ENCODE measurements at places on chromosomes 5 and 9.

DNA sequence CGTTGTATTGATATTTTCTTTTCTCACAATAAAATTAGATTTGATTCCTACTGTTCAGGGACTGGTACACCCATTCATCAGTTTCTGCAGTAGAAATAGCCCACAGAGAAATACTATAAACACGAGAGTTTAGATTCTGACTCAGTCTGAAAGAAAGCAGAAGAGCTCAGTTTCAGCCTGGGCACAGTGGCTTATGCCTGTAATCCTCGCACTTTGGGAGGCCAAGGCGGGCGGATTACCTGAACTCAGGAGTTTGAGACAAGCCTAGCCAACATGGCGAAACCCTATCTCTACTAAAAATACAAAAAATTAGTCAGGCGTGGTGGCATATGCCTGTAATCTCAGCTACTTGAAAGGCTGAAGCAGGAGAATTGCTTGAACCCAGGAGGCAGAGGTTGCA lies 8.6 kb downstream of the ITK start:
- no peak for DNase-seq

- DNase-seq: no peak
Observed at GRCh38 chr5:142007237-142007544, 5.6 kb downstream of the GNPDA1 start.

DNA sequence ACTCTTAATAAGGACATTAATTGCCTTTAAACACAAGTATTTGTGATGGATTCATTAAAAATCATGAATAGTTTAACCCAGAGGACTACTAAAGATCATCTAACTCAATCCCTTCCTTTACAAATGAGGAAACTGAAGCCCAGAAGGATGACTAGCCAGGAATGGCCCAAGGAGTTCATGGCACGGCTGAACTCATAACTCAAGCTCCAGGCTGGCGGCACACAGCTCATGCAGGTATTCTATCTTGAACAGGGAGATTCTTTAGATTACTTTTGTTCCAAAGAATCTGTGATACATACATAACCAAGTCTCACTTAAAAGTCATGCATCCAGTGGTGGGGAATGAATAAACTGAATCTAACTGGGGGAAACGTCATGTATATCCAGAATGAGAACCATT lies 495.5 kb downstream of the ACTL7B start:
- DNase-seq: no peak

- DNase-seq: no peak
Observed at GRCh38 chr9:18689921-18690320, 216.0 kb downstream of the ADAMTSL1 start.

GRCh38 chr9:120263836-120264235 lies 316.1 kb downstream of the CDK5RAP2 start:
- no peak for DNase-seq

DNA sequence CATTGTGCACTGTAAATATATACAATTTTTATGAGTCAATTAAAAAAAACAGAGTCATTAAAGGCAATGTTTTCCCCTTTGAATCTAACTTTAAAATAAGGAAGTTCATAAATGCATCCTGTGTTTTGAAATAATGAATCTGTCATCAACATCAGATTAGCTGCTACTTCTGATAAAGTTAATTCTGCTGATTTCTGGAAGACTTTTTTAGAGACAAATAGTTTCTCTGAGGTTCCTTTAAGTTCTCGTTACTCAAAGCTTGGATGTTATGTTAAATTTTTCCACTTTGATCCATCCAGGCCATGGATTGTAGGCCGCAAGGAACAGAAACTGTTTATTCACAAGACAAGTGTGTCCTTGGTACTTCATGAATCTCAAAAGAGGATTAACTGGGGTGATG lies 115.5 kb downstream of the CARTPT start:
- DNase-seq: no peak

DNA sequence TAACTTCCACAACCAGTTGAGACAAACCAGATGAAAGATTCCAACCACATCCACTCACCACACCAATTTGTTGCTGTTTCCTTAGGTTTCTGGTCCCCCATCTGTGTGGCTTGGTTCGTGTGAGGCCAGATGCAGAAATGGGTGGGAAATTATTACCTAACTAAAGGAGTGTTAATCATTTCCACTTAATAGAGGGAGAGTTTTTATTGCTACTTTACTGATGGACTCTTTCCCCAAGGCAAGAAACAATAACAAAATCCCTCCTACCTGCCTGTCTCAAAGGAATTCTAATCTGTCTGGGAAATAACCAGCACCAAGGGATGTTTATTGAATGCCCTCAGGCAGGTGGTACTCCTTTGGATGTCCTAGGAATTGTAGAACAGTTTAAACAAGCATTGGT lies 76.3 kb downstream of the TMEM167A start:
- DNase-seq: no peak

GRCh38 chr5:172973127-172973916 lies 10.2 kb upstream of the ATP6V0E1 start:
- no peak for DNase-seq

GRCh38 chr9:99762470-99762869 lies 59.2 kb upstream of the NR4A3 start:
- no peak for DNase-seq

DNA sequence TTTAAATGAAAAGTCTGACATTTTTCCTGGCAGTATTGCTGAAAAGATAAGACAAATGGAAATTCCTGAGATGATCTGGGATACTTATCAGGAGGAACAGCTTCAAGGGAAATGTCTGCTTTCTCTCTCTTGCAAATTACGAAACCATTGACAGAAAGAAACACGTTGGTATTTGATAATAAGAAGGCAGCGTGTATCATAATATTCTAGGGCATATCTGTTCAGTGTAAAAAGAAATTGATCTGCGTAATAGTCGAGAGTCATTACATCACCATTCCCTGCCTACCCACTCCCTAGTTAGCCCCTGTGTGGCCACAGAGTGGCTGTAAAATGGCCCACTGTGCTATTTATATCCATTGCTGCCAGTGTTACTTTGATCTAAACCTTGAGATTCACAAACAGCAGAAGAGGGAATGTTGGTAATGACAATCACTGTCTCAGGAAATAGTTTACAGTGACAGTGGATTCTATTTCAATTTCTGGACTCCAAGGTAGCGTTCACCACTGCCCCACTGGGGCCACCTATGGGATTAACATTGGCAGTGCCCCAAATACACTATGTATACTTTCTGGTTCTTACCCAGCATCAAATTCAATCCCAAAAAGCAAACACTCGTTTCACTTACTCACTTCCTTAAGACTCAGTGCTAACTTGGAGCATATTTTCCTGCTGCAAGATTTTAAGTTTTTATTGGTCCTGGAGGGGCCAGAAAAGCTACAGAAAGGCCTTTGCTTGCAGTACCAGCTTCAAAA lies 133.4 kb upstream of the GAS1 start:
- DNase-seq: no peak

GRCh38 chr5:170365011-170365410 lies 24.2 kb downstream of the KCNMB1 start:
- DNase-seq: no peak

DNA sequence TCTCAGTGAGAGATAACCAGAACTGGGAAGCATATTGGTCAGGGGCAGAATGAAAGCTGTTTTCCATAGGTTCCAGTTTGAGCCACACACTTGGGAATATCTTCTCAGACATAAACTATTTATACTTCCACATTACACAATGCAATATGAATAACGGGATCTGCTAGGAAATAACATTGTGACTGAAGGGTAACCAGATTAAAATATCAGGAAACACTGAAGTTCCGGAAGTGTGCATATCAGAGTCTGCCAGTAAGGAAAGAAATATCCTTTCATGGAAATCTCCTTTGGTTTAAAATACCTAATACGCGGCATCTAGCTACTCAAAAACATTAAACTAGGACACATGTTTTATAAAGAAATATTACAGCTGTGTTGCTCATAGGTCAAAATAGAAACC lies 56.3 kb downstream of the ST8SIA4 start:
- no peak for DNase-seq

DNA sequence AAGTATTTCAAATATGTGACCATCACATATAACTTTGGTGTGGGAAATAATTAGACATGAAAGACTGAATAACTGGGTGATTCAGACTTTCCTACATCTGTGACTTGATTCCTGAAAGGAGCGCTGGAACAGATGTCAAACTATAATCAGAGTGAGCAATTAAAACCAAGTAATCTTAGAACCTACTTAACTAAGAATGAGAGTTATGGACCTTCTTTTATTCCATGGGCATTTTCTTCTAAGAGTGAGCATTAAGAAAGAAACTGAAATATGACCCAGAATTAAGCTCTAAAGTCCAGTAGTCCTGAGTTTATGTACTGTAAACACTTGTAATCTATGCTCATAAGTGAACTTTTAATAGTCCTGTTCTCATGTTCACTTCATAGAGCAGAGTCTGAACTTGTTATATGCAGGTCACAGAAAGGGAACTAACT lies 68.4 kb downstream of the PAM start:
- DNase-seq: no peak

GRCh38 chr9:12908895-12909294 lies 134.1 kb downstream of the LURAP1L start:
- DNase-seq: no peak

- DNase-seq: no peak
Observed at GRCh38 chr9:1179366-1179765, 129.2 kb downstream of the DMRT2 start.

DNA sequence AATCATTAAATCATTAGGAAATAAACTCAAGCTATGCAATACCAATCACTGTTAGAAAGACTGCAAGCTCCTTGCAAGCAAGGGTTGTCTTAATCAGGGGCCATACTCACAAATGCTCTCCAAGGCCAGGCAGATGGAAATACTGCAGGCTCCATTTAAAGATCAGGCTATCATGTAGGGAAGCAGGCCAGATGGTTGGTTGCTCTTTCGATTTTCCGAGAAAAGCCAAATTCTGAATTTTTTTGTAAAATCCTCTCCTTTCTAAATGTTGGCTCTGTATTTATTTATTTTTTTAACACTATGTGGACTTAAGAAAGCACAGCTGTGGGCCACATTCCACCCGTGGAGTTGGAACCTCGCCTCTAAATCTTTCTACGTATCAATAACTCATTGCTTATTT lies 127.1 kb downstream of the GLIS3 start:
- DNase-seq: no peak

GRCh38 chr9:76213751-76214150 lies 180.5 kb downstream of the RFK start:
- DNase-seq: no peak

- no peak for DNase-seq
Observed at GRCh38 chr5:11030671-11031070, 269.6 kb upstream of the DAP start.

DNA sequence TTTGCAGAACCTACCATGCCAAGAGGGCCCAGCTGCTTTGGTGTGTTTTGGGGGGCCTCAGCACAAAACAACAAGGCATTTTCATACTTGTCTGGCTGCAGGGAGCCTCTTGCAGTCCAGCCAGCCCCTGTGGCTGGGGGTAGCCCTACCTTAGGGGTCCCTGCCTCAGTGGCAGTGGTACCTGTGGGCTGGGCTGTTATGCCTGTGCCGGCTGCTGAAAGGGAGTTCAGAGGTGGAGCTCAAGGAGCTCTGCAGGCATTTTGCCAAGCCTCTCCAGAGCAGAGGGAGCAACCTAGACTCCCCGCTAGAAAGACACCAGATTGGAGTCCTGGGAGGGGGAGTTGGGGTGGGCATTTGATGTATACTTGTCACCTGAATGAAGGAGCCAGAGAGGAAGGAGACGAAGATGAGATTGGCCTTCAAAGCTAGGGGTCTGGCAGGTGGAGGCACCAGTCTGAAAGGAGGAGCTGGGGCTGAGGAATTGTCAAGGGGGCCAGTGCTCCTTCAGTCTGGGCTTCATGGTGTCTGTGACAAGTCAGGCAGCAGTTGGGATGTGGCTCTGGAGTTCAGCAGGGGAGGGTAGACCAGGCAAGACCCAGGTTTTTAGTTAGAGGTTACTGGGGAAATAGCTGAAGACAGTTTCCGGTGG lies 1.5 kb downstream of the SHROOM1 start:
- no peak for DNase-seq

DNA sequence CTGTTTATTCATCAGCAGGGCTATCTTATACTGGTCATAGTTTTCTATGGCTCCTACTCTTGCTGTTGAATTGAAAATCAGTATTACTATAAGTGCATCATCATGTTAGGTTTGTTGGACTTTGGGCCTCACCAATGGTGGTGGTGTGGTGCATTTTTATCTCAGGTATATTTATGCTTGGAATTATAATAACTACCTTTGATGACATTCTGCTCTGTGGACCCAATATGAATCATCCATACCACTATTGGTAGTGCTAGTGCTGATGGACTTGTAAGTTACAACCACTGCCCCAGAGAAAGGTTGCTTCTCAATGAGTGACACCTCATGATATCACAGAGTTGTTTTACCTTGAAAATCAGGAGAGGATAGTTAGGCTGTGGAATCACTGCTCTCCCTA lies 28.0 kb downstream of the IL9 start:
- DNase-seq: no peak

GRCh38 chr5:151694035-151694485 lies 7.3 kb upstream of the SPARC start:
- DNase-seq: no peak

DNA sequence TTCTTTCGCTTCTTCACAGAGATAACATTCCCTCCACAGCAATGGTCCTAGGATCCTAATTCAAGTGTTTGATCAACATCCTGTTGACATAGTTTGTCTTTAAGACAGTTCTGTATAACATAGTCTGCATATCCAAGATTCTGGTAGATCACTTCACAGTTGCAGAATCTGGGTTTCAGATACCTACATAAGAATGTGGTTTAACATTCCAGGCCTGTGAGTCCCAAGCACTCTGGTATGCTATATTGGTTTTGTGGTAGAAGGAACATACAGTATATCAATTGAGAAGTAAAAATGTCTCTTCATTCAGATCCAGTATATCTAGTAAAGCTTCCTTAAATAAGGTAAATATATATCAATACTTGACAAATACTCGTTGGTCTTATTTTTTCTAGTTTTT lies 914.2 kb upstream of the CDH6 start:
- no peak for DNase-seq

- no peak for DNase-seq
Observed at GRCh38 chr9:37994639-37995347, 74.2 kb downstream of the SHB start.

DNA sequence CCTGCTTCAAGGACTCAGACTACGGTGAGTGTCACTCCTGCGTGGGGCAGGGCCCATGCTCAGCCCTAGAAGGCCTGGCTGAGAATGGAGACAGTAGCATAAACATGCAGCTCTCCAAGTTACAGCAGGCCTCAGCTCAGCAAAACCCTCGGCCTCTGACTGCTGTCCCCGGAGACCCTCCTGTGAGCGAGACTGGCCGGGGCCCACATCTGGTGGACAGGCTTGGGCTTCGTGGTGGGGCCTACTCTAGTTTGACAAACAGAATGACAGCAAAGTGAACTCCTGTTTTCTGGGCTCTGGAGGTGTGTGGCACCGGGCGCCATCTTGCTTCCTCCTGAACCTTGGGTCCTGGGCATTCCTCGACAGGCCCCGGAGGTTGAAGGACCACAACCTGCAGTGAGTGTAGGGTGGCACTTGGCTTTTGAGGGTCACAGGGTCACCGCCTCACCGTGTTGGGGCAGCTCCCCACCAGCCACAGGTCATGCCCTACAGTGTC lies 97.5 kb downstream of the PHF2 start:
- DNase-seq: no peak

- no peak for DNase-seq
Observed at GRCh38 chr5:6551287-6551954, 81.4 kb downstream of the NSUN2 start.

All from stimulated activated CD8-positive, alpha-beta memory T cell treated with anti-CD3 and anti-CD28 coated beads, Interleukin-15, amount 100 ng/mL, for 4 hours (primary cell).